ENCODE measurements at places on chromosomes 1 and 21. TPM values are rescaled to one million over a fixed set of nuclear protein-coding genes. Genes with fewer than 3 reads are reported as not detected.

SYTL1 gene
- total RNA-seq = not detected

FYB2 gene
- not detected for total RNA-seq

KIF14 gene
- total RNA-seq = 29.7 TPM

SMIM1 gene
- total RNA-seq = not detected

FPGT gene
- total RNA-seq = 16.1 TPM

CD1E gene
- total RNA-seq = not detected

CHRM3 gene
- not detected for total RNA-seq

NBPF14 gene
- total RNA-seq = 23.4 TPM

SLC5A9 gene
- total RNA-seq = not detected

MPL gene
- total RNA-seq = not detected

TACSTD2 gene
- not detected for total RNA-seq

CD34 gene
- total RNA-seq = 1.2 TPM

TMEM54 gene
- total RNA-seq = 48.5 TPM

GRCh38 chr1:39170731-39171667, 33.5 kb upstream of the MACF1 start:
- peak; percentile 93 for DNase-seq

- DNase-seq = no peak
Observed at GRCh38 chr1:117793413-117793812, 136.0 kb downstream of the GDAP2 start.

- DNase-seq = peak; percentile 35
Observed at GRCh38 chr1:15948091-15948591, 27.8 kb downstream of the ZBTB17 start.

DNA sequence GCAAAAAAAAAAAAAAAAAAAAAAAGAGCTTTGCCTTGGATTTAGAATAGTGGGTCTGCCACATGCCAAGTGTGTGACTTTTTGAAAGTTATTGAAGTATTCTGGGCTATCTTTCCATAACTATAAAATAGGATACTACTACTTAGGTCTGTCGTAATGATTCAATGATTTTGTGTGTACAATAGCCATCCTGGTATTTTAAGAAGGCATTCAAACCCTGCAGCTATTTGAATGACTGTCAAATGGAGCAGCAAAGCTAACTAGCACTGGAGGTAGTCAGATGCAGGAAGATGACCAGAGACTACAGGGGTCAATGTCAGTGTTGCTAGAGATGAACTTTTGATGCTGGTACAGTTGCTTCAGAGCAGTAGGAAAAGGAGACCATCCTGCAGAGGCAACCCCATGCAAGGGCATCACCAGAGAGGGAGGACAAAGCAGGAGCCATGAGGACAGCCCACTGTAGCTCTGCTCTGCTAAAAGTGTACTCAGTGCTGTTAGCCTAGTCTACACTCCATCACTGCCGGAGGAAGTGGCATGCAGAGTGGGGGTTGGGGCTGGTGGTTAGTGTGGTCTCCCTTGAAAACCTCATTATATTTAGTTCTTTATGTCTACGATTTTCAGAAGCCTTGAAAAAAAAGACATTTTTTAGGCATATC, 29.0 kb downstream of the DUSP10 start:
- DNase-seq = no peak

DNA sequence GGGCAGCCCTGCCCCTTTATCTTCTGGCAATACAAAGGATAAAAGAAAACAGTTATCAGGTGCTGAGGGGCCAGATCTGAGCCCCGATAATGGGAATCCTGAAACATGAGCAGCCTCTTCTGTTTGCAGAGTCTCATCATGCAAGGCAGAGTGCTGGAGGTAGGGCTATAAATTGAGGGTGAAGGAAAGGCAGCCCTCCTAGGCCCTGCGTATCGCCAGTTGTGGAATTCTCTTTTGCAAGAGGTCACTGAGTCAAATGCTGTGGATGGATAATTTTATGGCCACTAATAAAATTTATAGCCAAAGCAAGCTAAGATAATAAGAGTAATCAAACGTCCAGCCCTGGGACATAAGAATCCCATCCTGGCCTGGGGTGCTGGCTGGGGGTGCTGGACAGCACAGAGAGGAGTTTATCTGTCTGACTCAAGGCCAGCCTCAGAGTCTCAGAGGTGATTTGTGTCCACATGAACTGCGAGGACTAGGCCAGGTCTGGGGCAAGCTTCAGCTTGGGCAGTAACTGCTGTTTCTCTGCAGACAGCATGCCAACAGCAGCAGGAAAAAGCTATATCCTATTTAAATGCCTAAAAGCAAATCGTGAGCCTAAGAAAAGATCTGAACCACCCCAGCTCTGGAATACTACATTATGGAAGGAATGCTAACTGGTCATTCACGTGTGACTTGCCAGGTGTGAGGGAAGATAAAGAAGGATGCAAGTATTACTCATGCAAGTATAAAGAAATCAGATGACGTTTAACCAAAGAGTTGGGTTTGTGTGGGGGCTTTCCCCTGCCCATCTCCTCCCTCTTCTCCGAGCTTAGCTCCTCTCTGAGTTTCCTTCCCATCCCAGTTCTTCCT, 254.8 kb downstream of the KIF26B start:
- DNase-seq = no peak

- no peak for DNase-seq
Observed at GRCh38 chr1:41568204-41568603, 83.7 kb upstream of the EDN2 start.

DNA sequence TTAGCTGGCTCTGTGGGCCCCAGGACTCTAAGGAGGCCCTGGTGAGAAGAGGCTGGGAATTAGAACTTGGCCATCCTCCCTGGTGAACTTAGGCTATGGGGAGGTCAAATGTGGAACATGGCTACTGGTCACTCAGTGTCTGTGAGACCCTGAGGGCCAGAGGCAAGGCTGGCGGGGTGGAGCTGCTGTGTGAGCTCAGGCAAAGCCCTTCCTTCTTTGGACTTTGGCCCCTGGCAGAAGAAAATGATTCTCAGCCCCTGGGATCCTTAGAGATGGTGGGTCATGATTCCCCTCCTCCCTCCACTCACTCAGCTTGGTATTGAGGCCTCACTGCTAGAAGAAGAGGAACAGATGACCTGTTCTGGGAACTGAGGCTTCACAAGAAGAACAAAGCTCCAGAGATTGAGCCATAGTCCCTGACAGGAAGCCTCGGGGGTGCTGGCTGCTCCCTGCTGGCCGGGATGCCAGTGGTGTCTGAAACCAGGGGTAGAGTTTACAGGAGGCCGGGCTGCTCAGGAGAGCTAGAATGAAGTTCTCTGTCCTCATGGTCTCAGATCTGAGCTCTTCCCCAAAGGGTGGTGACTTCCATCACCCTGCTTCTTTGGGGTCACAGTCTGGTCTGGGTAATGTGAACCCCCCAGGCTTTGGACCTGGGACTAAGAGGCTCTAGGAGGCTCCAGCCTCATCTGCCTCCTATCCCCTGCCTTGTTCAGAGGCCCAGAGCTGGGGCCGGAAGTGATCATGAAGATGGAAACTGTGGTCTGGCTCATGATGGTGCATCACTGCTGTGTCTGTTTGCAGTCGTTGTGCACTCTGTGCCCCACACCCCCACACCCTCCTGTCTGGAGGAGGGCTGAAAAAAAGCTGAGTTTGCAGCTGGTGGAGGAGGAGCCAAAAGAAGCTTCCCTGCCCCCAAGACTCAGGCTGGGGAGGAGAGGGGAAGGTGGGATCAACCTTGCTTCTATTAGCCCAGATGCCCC, 905 bp downstream of the BTBD19 start:
- peak; percentile 69 for DNase-seq

- DNase-seq = peak; percentile 63
Observed at GRCh38 chr1:221394011-221394544, 347.8 kb downstream of the DUSP10 start.

- no peak for DNase-seq
Observed at GRCh38 chr21:26064506-26064905, 106.1 kb downstream of the APP start.

- no peak for DNase-seq
Observed at GRCh38 chr1:53311702-53312305, 16.1 kb downstream of the LRP8 start.

GRCh38 chr1:156100205-156100995, 14.1 kb upstream of the LMNA start:
- no peak for DNase-seq

DNA sequence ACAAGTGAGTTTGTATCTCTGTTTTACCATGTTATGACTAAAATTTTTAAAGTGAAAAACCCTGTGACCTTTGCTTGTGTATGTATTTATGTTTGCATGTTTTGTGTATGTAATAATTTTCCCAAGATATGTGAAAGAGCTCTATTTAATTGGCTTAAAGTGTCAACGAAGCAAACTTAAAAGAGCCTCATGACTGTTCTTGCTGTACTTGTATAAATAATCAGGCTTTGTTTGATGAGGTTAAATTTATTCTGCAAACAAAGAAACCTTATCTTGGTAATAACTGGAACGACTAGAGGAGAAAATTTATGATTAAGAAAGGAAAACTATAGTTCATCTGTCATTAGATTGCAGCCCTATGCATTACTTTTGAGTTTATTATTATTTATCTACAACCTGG, 6.6 kb downstream of the GBP7 start:
- DNase-seq = no peak

DNA sequence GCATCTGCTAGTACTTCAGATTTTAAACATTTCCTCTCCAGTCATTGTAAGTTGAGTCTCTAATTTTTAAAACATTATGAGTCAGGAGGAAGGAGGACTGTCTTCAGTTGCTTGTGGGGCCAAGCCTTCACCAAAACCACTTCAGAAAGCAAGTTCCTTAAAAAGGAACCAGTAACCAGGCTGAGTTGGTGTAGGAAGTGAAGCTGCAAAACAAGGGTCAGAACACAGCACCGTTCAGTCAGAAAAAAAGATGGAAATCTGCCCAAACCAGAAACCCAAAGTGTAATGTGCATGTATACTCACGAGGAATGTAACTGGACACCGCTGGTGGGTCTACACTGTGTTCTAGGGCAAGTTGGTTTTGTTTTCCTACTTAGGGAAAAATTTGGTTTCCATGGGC, 402.1 kb downstream of the SETD4 start:
- DNase-seq = peak; percentile 79

DNA sequence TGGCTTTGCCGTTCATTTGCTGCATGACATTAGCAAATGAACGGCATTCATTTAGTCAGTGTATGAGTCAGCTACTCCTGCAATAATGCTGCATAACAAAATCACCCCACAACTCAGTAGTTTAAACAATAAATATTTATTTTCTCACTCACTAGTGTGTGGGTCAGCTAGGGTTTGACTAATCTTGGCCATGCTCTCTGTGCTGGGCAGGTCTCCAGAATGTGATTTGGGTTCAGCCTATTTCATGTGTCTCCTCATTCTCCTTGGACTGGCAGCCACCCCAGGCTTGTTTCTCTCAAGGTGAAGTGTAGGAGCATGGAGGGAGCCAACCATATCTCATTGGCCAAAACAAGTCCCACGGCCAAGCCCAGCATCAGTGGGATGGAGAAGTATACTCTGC, 104.3 kb downstream of the LACTBL1 start:
- no peak for DNase-seq

GRCh38 chr1:75559136-75559535, 51.8 kb downstream of the SLC44A5 start:
- no peak for DNase-seq

GRCh38 chr21:23986214-23986613, 1621.1 kb downstream of the MRPL39 start:
- no peak for DNase-seq

DNA sequence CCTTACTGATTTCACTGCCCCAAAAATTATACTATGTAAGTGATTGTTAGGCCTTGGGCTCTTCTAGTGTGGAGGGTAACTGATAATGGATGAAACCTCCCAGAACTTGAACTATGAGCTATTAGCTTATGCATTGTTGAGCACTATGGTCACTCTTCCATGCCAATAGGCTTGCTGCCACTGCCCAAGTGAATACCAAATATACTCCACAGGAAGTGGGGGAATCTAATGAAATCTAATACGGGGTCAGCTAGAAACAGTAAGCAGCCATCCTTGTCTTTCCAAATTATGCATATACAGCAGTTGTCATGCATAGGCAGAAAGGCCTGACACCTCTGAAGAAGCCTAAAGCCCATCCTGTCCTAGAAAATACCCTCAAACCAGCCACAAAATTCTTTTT, 198.7 kb upstream of the PTBP2 start:
- DNase-seq = no peak

DNA sequence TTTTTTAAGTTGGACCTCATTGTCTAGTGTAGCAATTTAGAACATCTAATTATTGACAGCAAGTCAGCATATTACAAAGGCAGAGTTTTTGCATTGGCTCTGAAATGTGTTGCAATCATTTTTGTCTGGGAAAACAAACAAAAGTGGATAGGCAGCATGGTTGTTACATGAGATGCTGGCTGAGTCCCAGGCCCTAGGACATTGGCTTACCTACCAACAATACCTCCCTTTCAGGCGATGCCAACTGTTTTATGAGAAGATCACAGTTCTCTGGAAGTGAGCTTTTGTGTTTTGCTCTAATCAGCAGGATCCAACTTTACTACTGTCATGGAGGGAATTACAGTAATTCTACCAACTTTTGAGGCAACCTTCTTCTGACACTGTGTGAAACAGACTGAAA, 71.5 kb upstream of the CXADR start:
- DNase-seq = no peak

- DNase-seq = peak; percentile 9
Observed at GRCh38 chr21:32868631-32869454, 97.3 kb upstream of the PAXBP1 start.

GRCh38 chr1:199272628-199273086, 633.8 kb downstream of the PTPRC start:
- peak; percentile 94 for DNase-seq
